Amygdala (tissue), 56 donors: ENCODE measurements at places on chromosomes 16 and 17.

GRCh38 chr16:88534638-88535190 is 35.5 kb upstream of the ZC3H18 start:
- DNase-seq = no peak

DNA sequence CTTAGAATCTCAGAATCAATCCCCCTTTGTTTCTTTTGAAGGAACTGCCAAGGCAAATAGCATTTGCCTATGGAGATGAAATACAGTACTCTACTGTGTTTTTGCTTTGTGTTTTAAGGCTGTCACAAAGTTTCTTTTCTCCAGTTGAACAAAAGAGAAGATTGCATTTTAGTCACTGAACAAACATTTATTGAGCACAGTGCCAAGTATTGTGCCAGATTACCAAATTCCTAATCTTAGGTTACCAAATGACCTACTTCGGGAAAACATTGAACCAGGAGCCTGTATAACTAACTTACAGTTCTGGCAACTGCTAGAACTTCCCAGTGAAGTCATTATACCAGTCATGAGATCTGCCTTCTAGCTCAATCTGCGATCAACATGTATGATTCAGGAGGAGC is 3.0 kb upstream of the UBB start:
- DNase-seq = no peak

- DNase-seq = no peak
These were observed 72.3 kb downstream of the SEC14L1 start for GRCh38 chr17:77212833-77213777.

- DNase-seq = no peak
These were observed 189.8 kb downstream of the CEP112 start for GRCh38 chr17:66002063-66002585.

DNA sequence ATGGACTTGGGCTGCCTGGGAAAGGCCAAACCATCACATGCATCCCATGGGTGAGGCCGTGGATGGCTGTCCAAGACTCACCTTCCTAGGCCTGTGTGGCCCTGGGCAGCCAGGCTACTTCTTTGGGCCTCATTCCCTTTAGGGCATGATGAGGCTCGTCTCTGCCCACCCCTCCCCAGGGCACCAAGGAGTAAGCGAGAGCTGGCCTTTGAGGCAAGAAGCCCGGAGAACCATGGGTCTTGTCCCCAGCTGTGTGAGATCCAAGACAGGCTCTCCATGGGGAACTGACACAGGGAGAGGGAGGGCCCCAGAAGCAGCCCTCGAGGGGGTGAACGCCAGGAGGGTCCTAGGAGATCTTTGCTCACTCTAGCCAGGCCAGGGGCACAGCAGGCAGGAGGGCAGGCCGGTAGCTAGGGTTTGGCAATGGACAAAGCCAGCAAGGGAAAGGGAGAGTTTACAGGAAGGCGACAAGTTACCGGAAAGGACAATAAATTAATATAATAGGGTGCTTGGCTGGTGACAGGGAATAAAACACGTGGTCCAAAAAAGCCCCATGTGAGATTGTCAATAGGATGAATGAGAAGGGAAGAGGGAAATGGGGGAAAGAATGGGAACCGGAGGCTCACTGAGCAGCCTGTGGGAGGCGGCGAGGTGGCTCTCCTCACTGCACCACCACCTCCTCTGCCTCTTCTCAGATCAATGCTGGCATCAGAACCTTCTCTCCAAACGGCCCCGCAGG is 119.1 kb downstream of the SDK2 start:
- DNase-seq = no peak

DNA sequence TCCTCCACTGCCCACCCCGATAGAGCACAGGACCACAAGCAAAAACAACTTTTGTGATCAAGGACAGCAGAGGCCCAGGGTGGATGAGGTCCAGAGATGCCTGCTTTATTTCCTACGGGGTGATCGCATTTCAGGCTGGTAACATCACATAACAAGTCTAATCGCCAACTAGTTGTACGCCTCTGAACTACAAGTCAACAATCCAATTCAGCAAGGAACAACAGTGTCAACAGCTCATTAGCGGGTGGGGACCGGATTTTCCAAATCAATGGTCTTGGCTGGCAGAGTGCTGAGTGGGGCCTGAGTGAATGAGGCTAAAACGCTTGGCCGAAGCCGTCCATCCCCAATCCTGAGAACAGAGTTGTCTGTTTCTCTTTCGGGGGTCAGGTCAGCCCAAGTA is 17.1 kb downstream of the MRM3 start:
- no peak for DNase-seq

DNA sequence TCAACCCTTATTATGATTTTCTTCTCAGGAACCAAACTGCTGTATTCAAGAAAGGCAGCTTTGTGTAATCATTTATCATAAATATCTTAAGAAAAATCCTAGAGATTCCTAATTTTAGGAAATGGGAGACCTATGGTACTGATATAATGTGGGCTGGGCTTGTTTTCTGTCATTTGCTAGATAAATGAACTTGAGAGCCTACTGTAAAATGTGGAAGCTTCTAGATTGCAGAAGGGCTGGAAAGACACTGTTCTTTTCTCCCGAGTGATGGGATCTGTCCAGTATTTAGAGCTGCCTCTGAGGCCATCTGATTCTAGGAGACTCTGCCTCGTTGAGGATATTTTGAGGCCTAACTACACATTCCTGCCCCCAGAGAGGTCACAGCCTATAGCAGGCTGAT is 19.9 kb upstream of the STH start:
- DNase-seq = no peak

- DNase-seq = no peak
These were observed 5.7 kb upstream of the NR1D1 start for GRCh38 chr17:40105861-40106759.

DNA sequence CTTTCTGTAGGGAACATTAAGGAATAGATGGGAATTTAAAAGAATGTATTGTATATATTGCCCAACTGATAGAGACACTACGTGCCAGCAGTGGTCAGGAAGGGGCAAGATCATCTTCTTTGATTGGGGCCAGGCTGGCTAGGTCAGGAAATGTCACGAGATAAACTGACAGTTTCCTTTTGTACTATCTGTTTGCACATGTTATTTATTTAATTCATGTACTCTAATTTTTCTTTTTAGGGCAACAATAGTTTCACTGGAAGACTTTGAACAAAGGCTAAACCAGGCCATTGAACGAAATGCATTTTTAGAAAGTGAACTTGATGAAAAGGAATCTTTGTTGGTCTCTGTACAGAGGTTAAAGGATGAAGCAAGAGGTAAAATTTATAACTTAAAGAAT is 12.6 kb downstream of the NDEL1 start:
- no peak for DNase-seq
